AG09319 (cell line): ENCODE measurements at places on chromosomes 6 and 20.

DNA sequence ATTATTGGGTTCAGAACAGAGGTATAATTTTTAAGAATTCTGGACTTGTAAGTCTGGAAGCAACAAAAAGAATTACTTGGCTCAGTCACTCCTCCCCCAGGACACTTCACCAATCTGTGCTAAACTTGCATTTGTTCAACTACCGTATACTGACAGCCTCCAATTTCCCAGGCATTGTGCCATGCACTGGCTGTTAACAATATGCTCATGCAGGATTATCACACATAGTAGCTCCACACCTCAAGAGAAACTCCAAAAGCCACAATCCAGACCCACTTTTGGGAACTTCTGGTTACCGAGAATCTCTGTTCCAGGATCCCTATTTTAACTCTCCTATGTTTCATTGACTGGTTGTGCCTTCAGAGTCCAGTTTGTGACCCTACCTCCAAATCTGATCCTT lies 7.7 kb downstream of the ADGRF1 start:
- no peak for DNase-seq

GRCh38 chr20:36110994-36111393 lies 43.5 kb upstream of the EPB41L1 start:
- DNase-seq: no peak

DNA sequence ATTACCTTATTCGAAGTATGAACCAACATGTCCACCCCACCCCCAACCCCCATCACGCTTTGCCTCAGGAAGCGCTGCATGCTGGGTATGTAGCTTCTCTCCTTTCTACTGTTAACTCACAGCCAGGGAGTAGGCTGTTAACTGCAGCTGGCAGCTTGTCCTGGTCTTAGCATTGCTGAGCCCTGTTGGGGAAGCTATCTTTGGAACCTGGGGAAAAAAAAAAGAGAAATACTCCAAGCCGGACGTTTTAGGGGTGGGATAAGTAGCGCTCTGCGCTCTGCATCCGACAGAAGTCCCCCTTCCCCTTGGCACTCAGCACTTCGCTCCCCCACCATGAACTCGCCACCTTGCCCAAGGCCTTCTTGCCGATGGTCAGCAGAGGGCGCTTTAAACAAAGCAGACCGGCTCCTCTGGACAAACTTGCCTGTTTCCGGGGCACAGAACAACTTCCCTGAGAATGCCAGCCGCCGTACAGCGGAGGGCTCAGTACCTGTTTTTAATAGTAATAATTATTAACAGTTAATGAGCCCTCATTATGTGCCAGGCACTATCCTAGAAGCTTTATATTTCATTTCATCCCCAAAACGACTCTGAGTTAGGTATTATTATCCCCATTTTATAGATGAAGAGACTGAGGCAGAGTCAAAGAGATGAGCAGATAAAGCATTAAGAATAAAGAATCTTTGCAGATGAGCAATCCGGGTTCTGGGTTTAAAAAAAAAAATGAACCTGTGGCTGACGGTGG lies 35.2 kb upstream of the MDFI start:
- DNase-seq: peak; percentile 44

GRCh38 chr6:16688436-16688835 lies 72.8 kb downstream of the ATXN1 start:
- DNase-seq: no peak

DNA sequence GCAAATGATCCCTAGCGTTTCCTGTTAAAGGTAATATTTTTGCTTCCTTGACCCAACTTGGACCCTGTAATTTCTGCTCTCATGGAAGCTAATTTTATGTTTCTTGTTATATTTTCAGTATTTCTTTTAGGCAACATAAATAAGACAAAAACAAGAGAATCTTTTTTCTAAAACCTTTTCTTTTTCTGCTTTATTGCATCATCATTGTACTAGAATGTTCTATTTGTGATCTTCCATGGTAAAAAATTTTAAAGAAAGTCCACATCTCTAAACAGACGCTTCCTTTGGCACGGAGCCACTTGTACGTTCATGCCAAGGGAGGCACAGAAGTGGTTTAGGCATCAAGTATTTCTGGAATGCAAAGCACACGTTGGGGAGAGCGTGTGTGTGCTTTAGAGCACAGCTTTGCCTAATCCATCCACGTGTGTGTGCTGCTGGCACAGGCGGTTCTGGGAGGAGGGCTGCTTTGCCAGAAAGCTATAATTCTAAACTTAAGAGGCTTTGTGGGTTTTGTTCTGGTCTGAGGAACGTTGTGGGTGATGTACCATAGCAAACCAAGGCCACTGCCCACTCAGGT lies 98.3 kb downstream of the SASH1 start:
- peak; percentile 74 for DNase-seq

DNA sequence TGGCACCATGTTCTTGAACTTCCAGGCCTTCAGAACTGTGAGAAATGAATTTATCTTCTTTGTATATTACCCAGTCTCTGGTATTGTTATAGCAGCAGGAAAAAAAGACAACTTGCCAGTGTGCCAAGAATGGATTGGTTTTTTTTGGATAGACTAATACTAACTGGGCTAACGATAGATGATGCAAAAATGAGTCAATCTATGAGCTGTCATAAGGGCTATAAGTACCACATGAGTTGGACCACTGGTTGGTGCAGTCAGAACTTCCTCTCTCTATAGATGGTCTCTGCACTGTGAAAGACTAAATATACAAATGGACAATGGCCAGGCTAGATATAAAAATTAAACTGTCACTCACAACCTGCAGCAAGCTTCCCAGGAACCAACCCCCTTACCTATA lies 87.6 kb upstream of the COL21A1 start:
- no peak for DNase-seq

DNA sequence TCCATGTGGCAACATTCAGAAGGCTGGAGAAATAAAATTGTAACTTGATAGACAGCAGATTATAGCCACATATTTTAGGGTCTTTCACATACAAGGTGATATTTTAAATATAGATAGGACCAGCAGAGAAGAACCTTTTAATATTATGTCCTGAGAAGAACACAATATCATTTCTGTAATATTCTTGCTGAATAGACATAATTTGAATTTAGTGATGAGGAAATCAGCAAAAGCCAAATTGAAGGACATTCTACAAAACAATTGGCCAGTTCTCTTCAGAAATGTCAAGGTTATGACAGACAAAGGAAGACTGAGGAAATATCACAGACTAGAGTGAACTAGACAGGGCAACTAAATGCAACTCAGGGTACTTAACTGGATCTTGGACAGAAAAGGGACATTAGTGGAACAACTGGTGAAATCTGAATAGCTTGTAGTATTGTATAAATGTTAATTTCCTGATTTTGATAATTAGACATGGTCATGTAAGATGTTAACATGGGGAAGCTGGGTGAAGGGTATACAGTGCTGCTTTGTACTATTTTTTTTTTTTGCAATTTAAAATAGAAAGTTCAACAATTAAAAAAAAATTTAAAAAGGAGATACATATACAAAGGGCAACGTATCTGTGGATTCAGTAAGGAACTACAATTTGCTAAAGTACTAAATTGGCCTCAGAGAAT lies 134.5 kb upstream of the SIM1 start:
- DNase-seq: no peak

DNA sequence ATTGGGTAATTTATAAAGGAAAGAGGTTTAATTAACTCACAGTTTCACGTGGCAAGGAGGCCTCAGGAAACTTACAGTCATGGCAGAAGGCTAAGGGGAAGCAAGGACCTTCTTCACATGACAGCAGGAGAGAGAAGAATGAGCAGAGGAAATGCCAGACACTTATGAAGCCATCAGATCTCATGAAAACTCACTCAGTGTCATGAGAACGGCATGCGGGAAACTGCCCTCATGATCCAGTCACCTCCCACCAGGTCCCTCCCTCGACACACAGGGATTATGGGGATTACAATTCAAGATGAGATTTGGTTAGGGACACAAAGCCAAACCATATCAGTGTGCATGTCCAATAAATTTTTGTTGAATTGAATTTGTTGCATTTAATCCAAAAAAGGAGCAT lies 52.0 kb downstream of the ECT2L start:
- no peak for DNase-seq

DNA sequence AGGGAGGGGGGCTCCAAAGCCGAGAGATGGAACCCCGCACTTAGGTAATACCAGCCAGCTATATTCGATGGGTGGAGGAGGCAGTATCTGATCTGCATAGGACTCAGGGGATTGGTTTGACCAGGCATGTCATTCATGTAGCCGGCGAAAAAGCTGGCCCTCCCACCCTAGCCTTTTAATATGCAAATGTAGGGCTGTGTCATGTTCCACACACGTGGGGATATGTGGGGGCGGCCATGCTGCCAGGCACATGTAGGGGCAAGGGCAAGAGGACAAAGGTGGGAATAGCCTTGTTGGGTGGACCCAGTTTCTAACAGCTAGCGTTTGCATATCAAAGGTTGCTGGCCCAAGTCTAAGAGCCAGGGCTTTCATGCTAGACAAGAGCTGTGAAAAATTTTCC lies 39.1 kb upstream of the DDR1 start:
- no peak for DNase-seq

DNA sequence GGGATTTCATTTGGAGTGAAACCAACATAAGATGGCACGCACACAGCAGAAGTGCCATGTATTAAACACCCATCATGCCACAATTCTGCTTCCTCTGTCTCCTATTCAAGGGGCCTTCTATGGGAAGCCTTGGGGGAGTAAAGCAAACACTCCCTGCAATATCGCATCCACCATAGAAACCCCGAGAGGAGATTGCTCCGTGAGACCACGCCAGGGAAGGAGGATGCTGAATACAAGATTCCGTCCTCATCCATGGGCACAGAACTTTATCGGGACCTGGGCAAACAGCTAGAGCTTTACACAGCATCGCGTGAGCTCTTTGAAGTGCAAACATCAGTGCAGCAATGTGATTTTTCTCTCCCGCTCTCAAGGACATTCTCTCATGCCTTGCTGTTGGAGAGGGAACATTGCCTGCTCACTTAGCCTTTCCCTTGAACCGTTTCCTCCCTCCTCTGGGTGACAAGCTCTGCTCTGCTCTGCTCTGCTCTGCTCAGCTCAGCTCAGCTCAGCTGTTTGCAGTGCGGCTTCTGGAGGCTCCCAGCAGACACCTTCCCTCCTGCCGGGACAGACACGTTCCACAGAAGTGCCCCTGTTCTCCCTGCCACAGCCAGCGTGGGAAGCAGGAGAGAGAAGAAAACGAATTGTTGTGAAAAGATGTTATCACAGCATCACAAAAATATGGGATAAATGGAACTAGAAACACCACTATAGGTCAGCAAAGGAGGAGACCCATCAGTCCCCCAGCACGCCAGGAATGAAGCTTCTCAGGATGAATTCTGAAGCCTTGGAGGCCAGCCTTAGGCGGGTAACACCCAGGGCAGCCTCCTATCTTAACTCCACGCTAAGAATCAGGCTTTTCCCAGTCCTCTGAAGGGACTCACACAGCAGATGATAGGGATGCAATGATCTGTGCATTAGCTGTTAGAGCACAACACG lies 48.2 kb downstream of the RNASET2 start:
- no peak for DNase-seq

GRCh38 chr6:47064274-47064673 lies 22.1 kb upstream of the ADGRF1 start:
- no peak for DNase-seq

GRCh38 chr6:133948472-133948871 lies 4.6 kb upstream of the TBPL1 start:
- no peak for DNase-seq
